Epithelial cell of proximal tubule (primary cell): ENCODE measurements at places on chromosomes 5 and 9.

- DNase-seq, result no peak
Observed at GRCh38 chr9:119283078-119283794, 86.0 kb downstream of the BRINP1 start.

GRCh38 chr5:132310141-132310834 is 16.1 kb downstream of the SLC22A4 start:
- DNase-seq, result no peak

DNA sequence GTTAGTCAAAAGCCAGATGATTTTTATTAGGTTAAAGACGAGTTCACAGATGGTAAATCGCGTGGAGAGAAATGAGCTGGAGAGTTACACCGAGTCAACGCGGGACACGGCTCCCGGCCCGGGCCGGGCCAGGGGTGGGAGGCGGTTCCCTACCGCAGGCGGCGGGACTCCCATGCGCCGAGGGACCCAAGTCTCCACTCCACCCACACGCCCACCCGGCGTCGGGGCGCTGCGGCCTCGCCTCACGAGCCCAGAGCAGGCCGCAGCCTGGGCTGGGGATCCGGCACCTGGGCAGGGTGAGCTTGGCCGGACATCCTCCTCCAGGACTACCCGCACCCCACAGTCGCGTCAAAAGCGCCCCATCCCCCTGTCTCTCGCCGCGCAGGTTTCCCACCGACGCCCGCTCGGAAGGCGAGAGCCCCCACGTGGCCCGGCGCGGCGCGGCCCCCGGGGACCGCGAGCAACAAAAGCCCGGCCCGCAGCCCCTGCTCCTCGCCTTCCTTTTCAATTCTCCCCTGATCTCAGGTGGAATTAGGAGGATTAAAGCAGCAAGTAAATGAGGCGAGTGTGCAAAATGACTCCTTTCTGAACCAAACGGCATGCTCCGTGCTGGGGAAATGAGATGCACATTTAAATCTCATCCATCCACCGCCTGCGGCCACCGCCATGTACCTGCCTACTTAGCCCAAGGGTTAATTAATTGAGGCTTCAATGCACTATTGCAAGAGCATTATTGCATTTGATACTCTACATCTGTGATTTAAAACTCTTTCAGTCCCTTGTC is 196.5 kb upstream of the TBCA start:
- DNase-seq, result no peak

GRCh38 chr9:73906671-73907070 is 590.5 kb upstream of the RORB start:
- DNase-seq, result no peak

GRCh38 chr9:132114102-132114707 is 34.5 kb upstream of the MED27 start:
- DNase-seq, result no peak

DNA sequence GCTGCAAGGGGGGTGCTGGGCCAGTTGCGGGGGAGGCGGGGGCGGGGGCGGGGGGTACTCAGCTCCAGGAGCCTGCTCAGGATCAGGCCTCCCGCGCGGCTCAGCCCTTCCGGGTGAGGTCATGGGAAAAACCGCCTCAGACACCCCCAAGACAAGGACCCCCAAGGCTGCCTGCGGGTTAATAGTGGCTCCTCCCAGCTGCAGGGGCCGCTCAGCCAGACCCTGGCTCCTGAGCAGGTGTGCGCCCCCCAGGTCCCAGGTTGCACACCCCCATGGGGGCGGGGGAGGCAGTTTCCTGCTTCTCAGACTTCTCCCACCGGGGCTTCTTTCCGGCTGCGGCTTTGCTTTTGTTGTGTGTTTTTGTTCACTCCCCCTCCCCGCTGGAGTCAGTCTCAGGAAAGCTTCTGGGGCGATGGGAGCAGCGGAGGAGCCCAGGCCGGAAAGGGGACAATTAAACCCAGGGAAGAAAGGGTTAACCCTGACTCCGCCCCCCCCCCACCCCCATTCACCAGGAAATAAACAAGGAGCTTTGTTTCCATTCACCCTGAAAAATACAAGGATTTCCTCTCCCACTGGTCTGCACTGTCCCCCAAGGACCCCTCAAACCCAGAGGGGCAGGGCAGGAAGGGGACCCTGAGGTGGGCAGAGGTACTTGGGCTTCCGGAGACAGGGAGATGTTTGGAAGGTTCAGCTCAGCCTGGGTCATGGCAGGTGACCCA is 42.3 kb upstream of the NOTCH1 start:
- no peak for DNase-seq

GRCh38 chr5:133758641-133759040 is 146.3 kb upstream of the FSTL4 start:
- DNase-seq, result no peak

- DNase-seq, result no peak
Observed at GRCh38 chr5:9903801-9904200, 273.6 kb upstream of the TAS2R1 start.

- no peak for DNase-seq
Observed at GRCh38 chr5:125056671-125057485, 310.4 kb upstream of the ZNF608 start.

DNA sequence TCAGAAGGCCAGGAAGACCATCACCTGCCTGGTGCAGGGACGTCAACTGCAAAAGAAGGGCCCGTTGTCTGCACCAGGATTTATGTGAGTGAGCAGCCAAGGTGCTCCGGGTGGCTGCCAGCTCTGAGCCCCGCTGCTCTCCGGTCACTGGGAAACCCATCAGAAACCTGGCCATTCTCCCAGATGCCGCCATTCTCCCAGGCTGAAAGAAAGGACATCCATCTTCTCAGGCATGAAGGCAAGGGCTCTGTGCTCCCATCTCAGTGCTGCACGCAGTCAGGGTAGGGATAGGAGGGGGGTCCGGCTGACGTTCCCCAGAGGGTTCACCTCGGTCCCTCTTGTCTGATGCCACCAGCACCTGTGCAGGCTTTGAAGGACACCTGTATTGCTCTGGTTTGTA is 158.4 kb downstream of the ERCC6L2 start:
- no peak for DNase-seq

DNA sequence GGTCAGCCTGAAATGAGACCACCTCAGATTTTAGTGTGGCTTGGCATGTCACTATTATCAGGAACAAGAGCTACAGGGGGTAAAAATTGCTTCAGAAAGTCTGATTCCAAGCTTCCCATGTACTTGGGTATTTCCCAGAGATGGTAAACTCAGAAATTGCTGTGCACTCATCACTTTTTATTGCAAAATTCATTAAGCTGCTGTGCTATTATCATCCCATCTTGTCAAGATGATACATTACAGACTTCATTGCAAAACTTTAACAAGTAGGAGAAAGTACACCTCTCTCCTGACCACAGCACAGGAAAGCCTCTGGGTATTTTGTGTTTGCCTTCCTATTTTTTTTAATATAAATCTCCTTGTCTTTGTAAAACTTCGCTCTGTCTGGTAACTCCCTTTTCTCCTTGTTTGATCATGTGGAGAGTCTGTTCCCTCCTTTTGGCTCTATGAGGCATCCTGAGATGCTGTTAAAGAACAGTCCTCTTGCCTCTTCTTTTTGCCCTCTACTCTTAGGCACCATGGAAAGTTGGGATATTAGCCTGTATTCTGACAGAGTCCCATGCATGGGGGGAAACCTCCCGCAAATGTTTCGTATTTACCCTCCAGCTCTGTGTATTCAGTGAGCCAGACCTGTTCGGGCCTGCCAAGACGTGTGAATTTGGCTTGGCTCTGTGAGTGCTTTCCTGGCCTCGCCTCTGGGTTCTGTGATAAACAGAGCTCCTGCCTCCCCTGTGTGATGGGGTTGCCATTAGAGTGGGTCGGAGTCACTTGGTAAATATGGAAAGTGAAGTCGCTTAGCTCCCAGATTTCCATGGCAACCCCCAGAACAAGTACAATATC is 260.7 kb downstream of the NR3C1 start:
- no peak for DNase-seq

DNA sequence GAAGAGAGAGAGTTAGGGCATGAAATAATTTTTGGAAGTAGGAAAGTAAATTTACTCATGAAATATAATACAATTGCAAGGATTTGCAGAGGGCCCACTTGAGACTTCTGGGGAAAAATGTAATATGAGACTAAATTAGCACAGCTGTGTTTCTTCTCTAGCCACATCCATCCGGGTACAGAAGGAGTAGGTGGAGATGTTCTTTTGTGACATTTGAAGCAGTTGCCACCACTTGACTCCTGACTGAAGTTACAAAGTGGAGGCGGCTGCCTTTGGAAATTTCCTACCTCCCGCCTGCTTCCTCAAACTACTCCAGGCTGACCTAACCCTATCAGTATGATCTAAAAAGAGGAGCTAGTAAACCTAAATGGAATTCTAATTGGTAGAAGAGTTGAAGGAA is 58.1 kb upstream of the SHISAL2B start:
- DNase-seq, result no peak

DNA sequence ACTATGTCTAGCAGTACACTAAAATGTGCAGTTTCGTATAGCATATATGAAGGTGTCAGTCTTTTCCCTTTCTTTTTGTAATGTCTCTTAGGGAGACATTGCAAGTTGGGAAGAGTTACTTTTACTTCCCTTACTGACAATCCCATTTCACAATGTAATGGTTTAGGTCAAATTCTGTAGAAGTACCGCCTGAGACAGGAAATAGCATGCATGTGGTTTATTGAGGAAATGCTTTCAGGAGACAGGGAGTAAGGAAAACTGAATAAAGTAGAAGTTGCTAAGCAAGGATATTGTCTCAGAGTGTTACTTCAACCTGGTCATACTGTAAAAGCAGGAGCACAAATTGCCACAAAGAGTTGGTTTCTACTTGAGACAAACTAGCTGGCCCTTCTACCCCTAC is 32.1 kb upstream of the MSANTD3 start:
- no peak for DNase-seq

GRCh38 chr9:126326228-126327005 is at the start of gene MVB12B:
MVB12B (plus strand) TSS chr9:126326829; CDS start chr9:126326930, 101 bp downstream.
- DNase-seq, result no peak

DNA sequence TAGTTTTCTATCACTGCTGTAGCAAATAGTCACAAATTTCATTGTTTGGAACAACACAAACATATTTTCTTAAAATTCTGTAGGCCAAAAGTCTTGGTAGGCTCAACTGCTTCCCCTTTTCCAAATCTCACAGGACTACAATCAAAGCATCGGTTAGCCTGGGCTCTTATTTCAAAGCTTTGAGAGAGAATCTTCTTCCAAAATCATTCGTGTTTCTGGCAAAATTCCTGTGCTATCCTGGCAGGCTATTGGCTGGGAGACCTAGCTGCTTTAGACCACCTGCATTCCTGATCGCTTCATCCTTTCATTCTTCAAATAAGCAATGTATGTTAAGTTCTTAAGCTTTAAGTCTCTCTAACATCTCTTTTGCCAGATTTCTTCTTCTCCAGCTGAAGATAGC is 629.8 kb upstream of the CDH18 start:
- DNase-seq, result no peak
